ENCODE measurements at places on chromosomes 3 and 15. TPM values are rescaled to one million over a fixed set of nuclear protein-coding genes. Genes with fewer than 3 reads are reported as not detected.

RASGRF1 gene
- under 0.01 TPM for total RNA-seq

ANKUB1 gene
- total RNA-seq, result not detected

MAN2C1 gene
- 148 TPM for total RNA-seq

IL20RB gene
- 1.6 TPM for total RNA-seq

CKMT1A gene
- total RNA-seq, result not detected

IGSF10 gene
- 0.18 TPM for total RNA-seq

LDHAL6B gene
- not detected for total RNA-seq

LTF gene
- not detected for total RNA-seq

SFMBT1 gene
- total RNA-seq, result 1.6 TPM

STRC gene
- total RNA-seq, result not detected

GPR171 gene
- total RNA-seq, result not detected

PLCH1 gene
- not detected for total RNA-seq

DTWD1 gene
- 8.6 TPM for total RNA-seq

FAM81A gene
- total RNA-seq, result 0.41 TPM

ARL14 gene
- total RNA-seq, result not detected

TRH gene
- not detected for total RNA-seq

MAGEL2 gene
- 0.12 TPM for total RNA-seq

CHAC1 gene
- total RNA-seq, result 10.3 TPM

SYNPR gene
- total RNA-seq, result not detected

LYZL4 gene
- not detected for total RNA-seq

CHRD gene
- 1.9 TPM for total RNA-seq

CX3CR1 gene
- total RNA-seq, result not detected

ARHGAP31 gene
- total RNA-seq, result 53.9 TPM

ZNF148 gene
- total RNA-seq, result 21.4 TPM

FBN1 gene
- total RNA-seq, result 171 TPM

NR2E3 gene
- 0.10 TPM for total RNA-seq

CSPG4 gene
- 3.0 TPM for total RNA-seq

PLA2G4D gene
- not detected for total RNA-seq

GHSR gene
- not detected for total RNA-seq

INSYN1 gene
- total RNA-seq, result 0.05 TPM

PPM1L gene
- 3.2 TPM for total RNA-seq

SLC12A8 gene
- 1.4 TPM for total RNA-seq

LINGO1 gene
- 0.18 TPM for total RNA-seq

PLA2G4F gene
- total RNA-seq, result not detected

TMEM207 gene
- not detected for total RNA-seq

OR5K2 gene
- total RNA-seq, result not detected

CPA3 gene
- not detected for total RNA-seq

CYP8B1 gene
- not detected for total RNA-seq

GOLGA6L4 gene
- 3.4 TPM for total RNA-seq

GOLGA8Q gene
- not detected for total RNA-seq

HEG1 gene
- 45.7 TPM for total RNA-seq

GOLGA6A gene
- total RNA-seq, result not detected

MYZAP gene
- 3.1 TPM for total RNA-seq

RHO gene
- total RNA-seq, result not detected

TMEM42 gene
- 14.5 TPM for total RNA-seq

TMEM266 gene
- not detected for total RNA-seq

NPAP1 gene
- not detected for total RNA-seq

DPPA2 gene
- total RNA-seq, result not detected

PLA2G4B gene
- total RNA-seq, result 0.48 TPM

THSD4 gene
- total RNA-seq, result 110 TPM

HESX1 gene
- total RNA-seq, result 1.0 TPM

Measured in glomerular endothelial cell (primary cell).